Stimulated activated CD8-positive, alpha-beta memory T cell treated with anti-CD3 and anti-CD28 coated beads, Interleukin-15, amount 100 ng/mL, for 24 hours (primary cell): ENCODE measurements at places on chromosomes 11 and 22.

DNA sequence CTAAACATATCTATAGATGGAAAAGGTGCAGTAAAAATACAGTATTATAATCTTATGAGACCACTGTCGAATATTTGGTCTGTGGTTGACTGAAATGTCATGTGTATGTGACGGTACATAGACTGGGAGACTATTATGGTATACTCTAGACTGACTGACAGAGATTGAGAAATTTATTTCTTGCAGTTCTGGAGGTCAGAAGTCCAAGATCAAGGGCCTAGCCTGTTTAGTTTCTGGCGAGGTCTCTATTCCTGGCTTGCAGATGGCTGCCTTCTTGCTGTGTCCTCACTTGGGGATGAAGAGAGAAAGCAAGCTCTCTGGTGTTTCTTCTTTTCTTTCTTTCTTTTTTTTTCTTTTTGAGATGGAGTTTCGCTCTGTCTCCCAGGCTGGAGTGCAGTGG is 7.3 kb upstream of the OSBP2 start:
- DNase-seq: no peak

DNA sequence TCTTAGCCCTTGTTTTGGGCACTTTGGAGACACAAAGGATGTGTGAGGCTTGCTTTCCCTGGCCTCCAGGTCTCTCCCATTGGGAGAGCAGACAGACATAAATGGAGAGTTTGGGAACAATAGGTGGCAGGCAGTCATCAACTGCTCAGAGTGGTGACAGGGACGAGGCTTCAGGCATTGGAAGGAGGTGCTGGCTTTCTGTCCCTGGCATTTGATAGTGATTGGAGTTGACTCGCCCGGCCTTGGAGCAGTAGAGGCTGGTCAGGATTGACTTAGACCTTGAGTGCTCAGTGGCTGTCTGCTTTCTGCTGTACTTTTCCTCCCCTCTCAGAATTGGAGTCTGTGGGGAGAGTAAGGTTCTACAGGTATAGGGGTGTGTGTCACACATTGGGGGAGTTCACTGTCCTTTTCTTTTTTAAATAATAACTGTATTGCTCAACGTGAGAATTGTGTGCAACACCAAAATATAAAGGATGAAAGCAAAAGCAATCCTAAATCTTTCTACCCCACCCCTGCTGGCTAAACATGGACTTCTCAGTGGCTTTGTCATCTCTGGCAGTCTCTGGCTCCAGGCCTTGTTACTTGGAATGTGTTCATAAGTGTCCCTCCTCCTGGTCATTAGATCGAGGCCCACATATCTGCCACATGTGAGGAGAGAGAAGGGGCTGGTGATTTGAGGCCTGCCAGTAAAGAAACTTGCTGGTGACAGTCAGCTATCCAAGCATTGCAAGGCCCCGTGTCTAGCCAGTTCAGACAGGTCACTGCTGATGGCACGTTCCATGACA is 21.1 kb downstream of the SHISA8 start:
- no peak for DNase-seq

GRCh38 chr11:116502641-116503061 is 270.1 kb downstream of the BUD13 start:
- DNase-seq: no peak

GRCh38 chr11:100316952-100317351 is 370.1 kb upstream of the ARHGAP42 start:
- DNase-seq: no peak

GRCh38 chr11:11476971-11477645 is 124.1 kb upstream of the CSNK2A3 start:
- no peak for DNase-seq
